ENCODE measurements at places on chromosomes 4 and X. TPM values are rescaled to one million over a fixed set of nuclear protein-coding genes. Genes with fewer than 3 reads are reported as not detected.

FATE1 gene
- total RNA-seq, result 0.22 TPM

DNA sequence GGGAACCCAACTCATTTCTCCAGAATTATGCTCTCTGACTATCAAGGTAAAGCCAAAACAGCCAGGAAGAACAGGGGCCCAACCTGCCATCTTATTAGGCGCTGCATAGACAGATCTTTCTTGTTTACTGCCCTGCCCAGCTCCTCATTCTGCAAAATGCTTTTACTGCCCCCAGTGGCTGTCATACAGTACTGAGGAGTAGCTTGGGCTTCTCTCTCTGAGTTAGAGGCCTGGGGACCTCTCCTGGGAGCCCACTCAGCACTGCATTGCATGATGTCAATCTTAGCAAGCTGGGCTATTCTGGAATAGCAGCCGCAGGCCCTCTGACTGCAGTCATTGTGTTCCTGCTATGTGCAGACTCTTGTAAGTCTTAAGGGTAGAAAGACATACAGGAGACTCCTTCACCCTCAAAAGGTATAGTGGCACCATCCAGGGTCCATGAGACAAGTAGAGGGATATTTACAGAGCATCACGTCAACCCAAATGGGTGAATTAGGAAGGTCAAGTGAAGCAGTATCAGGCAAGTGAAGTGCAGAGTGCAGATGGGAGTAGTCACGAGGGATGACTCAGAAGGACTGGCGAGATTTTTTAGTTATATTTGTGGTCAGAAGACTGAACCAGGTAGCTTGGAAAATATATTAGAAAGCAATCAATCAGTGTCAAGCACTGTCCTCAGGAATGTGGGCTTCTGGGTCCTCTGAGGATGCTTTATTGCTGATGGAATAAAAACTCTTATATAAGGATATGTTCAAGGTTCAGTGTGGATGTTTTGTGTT is 294.1 kb upstream of the SFRP2 start:
- DNase-seq, result no peak

CCSER1 gene
- 13.8 TPM for total RNA-seq

GRCh38 chr4:11471618-11472017 is 42.9 kb upstream of the HS3ST1 start:
- no peak for DNase-seq

DNA sequence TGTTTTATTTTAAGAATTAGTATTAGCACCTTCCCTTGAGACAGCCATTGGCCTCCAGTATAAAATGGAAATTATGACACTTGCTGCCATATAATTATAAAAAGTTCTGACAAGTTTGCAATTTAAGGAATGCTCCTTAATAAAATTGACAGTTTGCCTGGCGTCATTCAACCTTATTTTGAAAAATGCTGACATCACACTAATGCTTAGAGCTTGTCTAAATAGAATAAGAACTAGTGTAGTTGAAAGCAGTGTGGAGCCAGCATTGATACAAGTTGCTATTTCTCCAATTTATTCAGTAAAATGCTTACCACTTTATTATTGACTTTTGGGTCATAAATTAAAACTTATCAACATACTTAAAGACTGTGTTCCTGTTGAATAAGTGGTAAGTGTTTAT is 54.3 kb upstream of the ARX start:
- DNase-seq, result no peak

LANCL3 gene
- total RNA-seq, result 0.05 TPM

MAGEB3 gene
- total RNA-seq, result not detected

DNA sequence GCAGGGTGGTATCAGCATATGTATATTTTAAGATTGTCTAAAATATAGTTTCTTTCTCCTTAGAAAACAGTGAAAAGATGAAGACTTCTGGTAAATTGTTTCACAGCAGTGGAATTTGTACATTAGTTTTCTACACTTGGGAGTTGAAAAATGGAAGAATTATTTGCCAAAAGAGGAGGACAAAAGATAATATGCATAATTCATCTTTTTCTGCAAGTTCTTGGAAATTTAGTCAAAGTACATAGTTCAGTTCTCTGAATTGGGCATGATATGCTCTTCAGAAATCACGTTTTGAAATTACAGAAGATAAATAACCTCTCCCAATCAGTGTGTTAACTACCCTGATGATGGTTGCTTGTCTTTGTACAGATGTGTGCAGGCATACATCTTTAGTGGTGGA is 47.0 kb downstream of the RBPJ start:
- no peak for DNase-seq
